A549 treated with dexamethasone at 1 μM for 4 hours (cell line): ENCODE measurements at places on chromosomes 6 and 20. TPM values are rescaled to one million over a fixed set of nuclear protein-coding genes. Genes with fewer than 3 reads are reported as not detected.

IGF2R gene
- 29.0 to 37.7 TPM (median 33.6 TPM) in 5 replicates for total RNA-seq

EYA2 gene
- 2.2 to 3.2 TPM (median 2.6 TPM) in 5 replicates for total RNA-seq

DAAM2 gene
- 0.13 to 0.25 TPM (median 0.21 TPM) in 5 replicates for total RNA-seq

FOXQ1 gene
- 3.5 to 5.8 TPM (median 5.5 TPM) in 5 replicates for total RNA-seq

PSORS1C1 gene
- 4.4 to 6.7 TPM (median 6.1 TPM) in 5 replicates for total RNA-seq

RIPOR2 gene
- total RNA-seq, result 0.47 to 0.80 TPM (median 0.64 TPM) in 5 replicates

SLC17A2 gene
- total RNA-seq, result not detected in 5 replicates
